ENCODE measurements at places on chromosomes 2 and 18.

- peak; percentile 65 for DNase-seq
Observed at GRCh38 chr2:135299658-135300244, 231.3 kb downstream of the ZRANB3 start.

GRCh38 chr2:15867194-15868171, 72.9 kb upstream of the MYCN start:
- no peak for DNase-seq

DNA sequence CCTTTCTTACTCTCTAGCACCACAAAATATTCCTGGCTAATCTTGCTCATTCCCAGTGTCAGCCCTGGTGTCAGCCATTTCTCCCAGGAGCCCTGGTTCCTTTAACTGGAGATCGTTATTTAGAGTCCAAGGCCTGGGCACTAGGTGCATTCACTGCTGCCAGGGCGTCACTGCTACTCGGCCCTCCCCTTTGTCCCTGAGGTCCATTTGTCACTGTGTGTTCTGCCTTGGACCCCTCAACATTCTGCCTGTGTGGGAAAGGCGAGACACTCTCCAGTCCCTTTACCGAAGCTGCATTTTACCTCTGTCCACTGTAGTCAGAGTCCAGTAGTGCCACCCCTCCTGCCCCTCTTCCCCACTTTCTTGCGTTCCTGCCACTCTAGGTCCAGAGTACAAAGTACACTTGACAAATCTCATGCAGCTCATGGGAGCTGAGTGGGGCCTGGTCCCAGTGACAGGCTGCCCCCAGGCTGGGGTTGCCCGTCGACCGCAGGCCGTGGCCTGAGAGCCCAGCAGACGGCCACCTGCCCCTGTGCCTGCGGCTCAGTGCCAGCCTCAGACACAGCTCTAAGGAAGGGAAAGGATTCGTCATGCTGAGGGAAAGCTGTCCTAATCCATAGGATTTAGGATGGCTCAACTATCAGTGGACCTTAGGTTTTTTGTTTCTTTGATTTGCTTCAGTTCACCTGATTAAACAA, 52.1 kb downstream of the COPS8 start:
- DNase-seq: no peak

DNA sequence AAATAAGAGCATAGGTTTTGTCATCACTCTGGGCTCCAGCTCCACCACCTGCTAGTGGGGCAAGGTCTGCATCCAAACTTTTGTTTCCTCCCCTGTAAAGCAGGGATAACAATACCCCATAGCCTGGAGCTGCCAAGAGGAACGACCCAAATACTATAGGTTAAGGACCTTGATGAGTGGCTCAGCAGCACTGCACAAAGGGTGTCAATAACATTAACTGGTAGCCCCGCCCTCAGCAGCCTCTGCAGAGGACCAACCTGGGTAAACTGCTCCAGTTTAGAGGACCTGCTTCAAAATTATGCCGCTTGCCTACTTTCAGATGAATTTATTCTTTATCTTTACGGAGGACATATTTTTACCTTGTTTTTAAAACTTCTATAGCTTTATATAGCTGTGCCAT, 65.8 kb upstream of the RIOK3 start:
- DNase-seq: no peak

Measured in bronchial epithelial cell (primary cell).